ENCODE measurements at places on chromosomes 2 and 18. TPM values are rescaled to one million over a fixed set of nuclear protein-coding genes. Genes with fewer than 3 reads are reported as not detected.

Gene LAMA3
- 1.5 TPM for total RNA-seq

Gene GCG
- total RNA-seq: not detected

Gene ALLC
- total RNA-seq: 0.20 TPM

Gene POTEC
- not detected for total RNA-seq

Gene CCDC150
- 2.2 TPM for total RNA-seq

Gene NEU4
- 109 TPM for total RNA-seq

Gene FEV
- total RNA-seq: not detected

- DNase-seq: no peak
Measured at GRCh38 chr18:2114765-2115164, 456.5 kb downstream of the METTL4 start.

DNA sequence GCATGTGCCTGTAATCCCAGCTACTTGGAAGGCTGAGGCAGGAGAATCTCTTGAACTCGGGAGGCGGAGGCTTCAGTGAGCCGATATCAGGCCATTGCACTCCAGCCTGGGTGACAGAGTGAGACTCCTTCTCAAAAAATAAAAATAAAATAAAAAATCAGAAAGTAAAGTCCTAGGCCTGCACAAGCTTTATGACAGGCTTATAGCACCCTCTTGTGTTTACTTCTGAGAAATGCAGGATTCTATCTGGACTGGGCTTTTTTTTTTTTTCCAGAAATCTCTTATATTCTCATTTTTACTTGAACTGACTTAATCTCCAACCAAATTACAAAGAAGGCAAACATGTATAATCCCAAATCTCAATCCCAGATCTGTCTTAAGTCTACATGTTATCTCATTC lies 26.1 kb upstream of the REG3G start:
- no peak for DNase-seq

- no peak for DNase-seq
Measured at GRCh38 chr2:191443446-191443845, 198.2 kb downstream of the MYO1B start.

DNA sequence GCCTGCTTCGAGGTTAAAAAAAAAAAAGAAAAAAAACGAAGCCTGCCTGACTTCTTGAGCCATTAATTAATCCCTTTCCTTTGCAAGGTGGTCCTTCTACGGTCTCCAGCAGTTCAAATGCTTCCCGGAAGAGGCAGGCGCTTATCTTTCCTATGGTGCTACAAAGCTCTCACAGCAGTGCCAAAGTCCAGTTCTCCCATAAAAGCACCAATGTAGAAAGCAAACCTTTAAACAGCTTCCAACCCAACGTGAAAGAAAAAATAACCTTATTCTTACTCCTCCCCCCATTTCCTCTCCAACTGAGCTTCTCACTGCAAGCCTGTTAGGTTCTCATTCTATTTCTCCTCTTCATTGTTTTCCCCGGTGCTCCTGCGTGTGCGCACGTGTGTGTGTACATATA lies 317.4 kb upstream of the SOX11 start:
- DNase-seq: no peak

- no peak for DNase-seq
Measured at GRCh38 chr2:209512971-209513370, 89.1 kb downstream of the MAP2 start.

DNA sequence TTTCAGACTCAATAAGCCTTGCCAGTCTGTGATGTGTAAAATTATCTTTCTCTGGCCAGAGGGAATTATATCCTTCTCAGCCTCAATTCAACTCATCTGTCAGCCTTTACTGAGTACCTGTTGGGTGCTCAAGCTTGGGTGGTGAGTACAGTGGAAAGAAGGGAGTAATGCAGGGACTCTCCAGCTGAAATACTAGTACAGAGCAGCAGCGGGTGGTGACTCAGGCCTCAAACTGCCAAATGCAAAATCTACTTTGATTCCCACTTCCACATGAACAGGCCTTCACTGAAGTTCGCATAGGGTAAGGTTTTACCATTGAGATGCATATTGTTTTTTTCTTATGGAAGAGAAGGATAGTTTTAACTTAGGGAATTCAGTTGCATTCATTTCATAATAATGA lies 326.8 kb downstream of the LRRTM1 start:
- DNase-seq: no peak

DNA sequence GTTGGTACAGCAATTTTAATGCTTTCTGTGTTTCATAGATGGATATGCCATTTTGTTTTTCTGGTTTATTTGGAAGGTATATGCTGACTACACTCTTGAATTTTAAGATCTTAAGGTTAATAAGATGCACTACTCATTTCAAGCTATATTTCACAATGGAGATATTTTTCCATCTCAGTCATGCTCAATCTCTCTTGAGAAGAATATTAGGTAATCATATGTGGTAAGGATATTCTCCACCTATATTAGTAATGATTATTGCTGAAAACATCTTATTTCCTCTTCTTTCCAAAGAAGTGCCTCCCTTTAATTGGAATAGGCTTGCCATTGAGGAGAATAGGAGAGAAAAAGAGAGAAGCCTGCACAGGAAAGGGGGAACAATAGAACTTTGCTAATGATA lies 40.1 kb downstream of the EPB41L3 start:
- DNase-seq: no peak

DNA sequence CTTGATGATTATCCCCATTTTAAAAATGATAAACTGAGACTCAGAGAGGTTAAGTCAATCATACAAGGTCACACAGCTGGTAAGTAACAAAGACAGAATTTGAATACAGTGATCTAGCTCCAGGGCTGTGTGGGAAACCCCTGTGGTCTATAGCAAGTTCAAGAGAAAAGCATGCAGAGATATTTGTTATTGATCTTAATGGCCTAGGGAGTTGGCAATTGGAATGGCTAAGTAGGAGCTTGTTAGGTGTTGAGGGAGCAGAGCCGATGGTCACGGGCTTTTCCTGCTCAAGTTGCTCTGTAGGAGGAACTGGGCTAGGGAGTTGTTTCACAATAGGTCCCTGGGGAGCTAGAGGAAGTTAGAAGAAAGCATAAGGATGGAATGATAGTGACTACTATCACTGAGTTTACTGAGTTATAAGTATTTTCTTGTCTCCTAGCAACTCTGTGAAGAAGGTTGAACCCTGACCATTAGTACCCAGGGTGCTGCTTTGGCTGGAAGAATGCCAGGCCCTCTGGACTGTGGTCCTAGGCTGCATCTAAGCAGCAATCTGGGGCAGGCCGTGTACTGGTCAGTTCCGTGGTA lies 30.0 kb downstream of the RNF125 start:
- DNase-seq: peak; percentile 80

DNA sequence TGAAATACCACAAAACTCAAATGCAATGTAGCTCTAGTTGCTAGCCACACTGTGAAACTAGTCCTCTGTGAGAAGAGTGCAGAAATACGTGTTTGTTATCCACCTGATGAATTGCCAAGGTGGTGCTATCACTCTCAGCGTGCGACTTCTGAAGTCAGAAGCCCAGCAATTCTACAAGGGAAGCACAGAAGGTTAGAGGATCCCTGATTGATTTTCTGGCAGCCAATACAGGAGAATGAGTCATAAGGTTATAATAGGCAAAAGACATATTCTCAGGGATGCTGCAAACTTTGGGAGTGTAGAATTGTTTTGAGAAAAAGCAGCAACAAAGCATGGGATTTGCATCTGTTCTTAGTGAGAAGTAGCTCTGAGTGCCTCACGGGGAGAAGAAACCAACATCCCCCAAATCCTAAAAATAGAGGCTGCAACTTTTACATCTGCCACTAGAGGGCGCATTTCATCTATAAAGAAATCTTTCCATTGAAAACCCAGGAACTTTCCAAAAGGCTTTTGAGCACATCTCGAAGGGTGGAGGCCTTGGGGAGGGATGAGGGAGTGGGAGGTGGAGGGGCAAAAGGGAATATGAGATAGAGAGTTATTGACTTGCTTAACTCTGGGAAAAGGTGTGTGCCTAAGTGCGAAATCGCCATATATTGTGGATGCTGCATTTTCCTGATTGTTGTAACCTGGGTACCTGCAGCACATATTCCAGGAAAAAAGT lies 78.0 kb downstream of the TMEM182 start:
- DNase-seq: no peak

DNA sequence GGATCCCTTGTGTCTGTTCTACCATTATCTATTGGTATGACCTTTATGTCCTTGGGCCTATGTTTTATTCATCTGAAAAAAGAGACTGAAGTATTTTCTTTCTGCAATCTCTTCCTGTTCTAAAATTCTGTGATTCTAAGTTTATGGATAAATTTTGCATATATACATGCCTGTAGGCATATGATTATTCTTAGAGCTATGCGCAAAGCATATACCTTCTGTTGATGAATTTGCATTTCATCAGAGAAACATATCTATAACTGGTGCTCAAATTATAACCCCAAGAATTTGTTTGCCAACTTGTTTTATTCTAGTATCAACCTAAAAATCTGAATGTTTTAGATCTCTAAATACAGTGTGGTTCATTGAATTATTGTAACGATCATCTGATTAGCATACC lies 6.7 kb downstream of the CACNB4 start:
- DNase-seq: no peak

GRCh38 chr2:219017201-219017931 lies 23.9 kb downstream of the CFAP65 start:
- DNase-seq: no peak

DNA sequence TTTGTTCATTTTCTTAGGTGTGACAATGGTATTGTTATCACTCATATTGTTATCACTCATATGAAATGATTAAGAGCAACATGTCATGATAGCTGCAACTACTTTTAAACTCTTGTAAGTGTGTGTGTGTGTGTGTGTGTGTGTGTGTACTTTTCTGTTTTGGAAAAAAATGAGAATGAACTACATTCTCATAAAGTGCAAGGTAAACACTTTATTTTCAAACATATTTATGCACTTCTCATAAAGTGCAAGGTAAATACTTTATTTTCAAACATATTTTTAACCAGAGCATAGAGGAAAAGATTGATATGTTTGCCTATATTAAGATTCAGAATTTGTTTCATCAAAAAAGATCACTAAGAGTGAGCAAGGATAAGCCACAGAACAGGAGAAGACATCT lies 99.8 kb downstream of the TEX51 start:
- DNase-seq: no peak

- DNase-seq: no peak
Measured at GRCh38 chr18:13070460-13070859, 79.3 kb downstream of the CEP192 start.

DNA sequence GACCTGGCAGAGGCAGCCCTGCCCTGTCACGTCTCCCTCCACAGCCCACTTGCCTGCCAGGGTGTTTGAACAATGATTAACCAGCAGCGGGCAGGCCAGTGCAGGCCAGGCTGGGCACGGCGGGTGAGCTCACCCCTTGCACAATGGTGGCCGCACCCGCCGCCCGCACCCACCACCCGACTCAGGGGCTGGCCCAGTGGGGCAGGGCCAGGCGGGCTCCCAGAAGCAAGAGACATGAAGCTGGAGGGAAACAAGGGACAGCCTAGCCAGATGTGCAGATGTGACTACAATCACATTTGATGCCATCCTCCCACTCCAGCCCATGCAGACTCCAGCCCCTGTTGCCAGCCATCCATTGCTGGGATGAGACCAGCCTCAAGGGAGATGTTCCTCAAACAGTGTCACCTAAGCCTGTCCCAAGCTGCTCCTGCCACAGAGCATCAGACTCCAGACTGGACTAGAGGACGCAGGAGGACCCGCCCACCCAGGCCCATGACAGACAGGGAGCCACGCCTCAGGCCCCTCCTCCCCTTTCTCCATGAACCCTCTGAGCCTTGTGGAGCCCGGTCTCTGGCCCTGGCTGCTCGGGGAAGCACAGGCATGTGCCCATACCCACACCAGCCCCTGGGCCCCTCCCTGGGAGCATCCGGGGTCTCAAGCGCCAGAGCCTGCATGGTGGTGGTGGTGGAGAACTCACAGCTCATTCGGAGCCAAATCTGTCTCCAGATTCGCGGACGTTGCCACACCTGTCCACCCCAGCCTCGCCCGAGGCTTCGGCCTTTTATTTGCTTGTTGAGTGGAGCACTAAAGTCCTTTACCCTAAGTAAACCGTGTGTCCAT lies 45.0 kb downstream of the SDC1 start:
- DNase-seq: peak; percentile 95

DNA sequence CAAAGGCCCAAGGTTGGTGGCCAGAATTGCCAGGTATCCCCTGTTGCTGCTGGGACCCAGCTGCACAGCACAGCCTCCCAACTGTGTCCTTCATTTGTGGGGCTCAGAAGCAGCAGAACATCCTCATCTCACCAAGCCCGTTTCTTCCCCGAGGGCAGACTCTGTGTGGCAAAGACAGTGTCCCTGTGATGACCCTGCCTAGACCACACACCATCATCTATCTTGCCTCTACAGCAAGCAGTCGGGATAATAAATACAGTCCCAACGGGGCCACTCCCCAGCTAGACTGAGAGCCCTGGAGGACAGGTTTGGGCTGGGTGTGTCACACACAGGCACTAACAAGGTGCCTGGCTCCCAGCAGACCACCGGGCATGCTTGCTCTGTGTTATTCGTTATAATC lies 93.4 kb downstream of the PTGR3 start:
- DNase-seq: no peak

DNA sequence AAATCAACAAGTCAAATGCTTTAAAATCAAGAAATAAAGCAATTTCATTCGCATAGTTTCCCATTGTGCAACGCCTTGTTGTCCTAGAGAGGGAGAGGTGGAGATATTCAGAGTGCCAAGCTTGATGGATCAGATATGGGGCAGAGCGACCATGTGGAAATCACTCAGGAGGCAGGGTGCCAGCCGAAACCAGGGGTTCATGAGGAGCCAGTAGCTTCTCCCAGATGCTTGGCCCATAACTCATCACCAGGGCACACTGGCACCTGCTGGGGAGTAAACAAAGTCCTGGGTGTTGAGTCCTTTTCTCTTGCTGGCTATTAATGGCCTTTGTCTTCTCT lies 53.0 kb upstream of the ASAP2 start:
- no peak for DNase-seq

GRCh38 chr2:9655441-9656269 lies 24.9 kb upstream of the YWHAQ start:
- DNase-seq: no peak

- no peak for DNase-seq
Measured at GRCh38 chr18:22387787-22388186, 29.9 kb downstream of the CTAGE1 start.

DNA sequence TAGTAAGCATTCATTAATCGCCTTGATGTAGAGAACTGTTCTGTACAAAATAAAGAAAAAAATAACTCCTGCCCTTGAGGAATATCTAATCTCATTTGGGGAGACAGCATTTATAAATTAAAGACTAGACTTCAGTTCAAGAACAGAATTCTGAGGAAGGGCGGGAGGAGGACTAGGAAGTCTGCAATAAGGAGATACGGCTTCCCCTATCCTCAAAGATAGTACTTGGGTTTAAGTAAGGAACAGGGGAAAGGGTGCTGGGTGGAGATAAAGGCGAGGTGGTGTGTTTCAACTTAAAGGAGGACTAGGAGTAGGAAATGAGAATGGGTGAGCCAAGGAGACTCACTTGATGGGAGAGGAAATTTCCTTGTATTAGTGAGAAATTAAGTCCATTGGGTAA lies 121.9 kb upstream of the MSTN start:
- no peak for DNase-seq

GRCh38 chr2:20675701-20676352 lies 8.9 kb downstream of the GDF7 start:
- peak; percentile 75 for DNase-seq

- DNase-seq: no peak
Measured at GRCh38 chr2:198187841-198188240, 383.4 kb downstream of the PLCL1 start.

- no peak for DNase-seq
Measured at GRCh38 chr2:181037922-181038321, 57.5 kb downstream of the UBE2E3 start.

Data from left lobe of liver (tissue), 2 donors.